ENCODE measurements at places on chromosomes 16 and 17.
A peak's percentile ranks its signal among the peaks of the same experiment; 100 is the strongest.

DNA sequence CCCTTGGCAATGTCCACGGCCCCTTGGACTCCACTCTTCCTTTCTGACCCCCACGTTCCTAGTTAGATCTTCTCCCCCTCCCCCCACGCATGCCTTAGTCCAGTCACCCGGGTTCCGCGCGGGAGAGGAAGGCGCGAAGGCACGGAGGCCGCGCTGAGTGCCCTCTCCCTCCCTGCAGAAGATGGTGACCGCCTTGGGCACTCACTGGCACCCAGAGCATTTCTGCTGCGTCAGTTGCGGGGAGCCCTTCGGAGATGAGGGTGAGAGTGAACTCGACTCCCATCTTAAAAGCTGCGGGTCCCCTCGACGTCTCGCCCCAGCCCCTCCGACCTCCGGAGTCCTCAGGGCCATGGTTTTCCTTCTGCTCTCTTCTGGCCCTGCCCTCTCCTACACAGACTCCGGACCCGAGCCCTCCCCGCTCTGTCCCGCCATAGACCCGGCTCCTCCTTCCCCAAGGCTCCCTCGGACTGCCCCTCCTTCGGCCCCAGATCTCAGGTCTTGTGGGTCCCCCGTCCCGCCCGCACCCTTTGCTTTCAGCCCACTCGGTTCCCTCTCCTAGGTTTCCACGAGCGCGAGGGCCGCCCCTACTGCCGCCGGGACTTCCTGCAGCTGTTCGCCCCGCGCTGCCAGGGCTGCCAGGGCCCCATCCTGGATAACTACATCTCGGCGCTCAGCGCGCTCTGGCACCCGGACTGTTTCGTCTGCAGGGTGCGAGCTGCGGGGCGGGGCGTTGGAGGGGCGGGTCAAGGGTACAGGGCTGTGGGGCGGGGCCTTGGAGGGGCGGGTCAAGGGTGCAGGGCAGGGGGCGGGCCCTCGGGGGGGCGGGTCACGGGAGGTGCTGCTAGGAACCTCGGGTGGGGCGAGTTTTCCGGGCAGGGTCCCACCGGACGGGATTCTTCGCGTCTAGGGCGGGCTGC lies 4.6 kb downstream of the TGFB1I1 start:
- peak; percentile 95 for DNase-seq

- DNase-seq: no peak
Observed at GRCh38 chr17:10276436-10276835, 78.0 kb upstream of the GAS7 start.

DNA sequence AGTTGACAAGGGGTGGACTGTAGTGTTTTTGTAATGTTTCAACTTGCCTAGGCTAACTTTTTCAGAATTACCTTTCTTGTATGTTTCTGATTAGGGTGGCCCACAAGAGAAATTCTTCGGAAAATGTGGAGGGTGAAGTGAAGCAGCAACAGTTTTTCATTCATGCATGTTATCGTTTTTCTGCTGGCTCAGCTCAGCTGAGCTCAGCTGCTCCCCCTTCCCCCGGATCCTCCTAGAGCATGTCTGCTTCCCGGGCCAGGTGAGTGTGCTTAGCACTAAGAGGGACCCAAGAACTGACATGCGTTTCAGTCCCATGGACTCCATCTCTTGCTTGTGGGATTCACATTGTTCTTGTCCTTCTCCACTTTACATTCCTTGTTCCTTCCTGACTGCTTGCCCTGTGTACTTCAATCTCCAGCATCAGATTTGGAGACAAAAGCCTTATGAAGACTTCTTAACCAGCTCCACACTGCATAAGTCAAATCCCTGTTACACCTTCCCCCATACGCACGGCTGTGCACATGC lies 33.6 kb downstream of the SCPEP1 start:
- no peak for DNase-seq

- DNase-seq: peak; percentile 49
Observed at GRCh38 chr16:50742576-50743200, 802 bp downstream of the CYLD start.

GRCh38 chr16:74075393-74075792 lies 221.2 kb upstream of the PSMD7 start:
- DNase-seq: no peak

GRCh38 chr17:45200701-45201100 lies 21.0 kb upstream of the FMNL1 start:
- peak; percentile 41 for DNase-seq

GRCh38 chr17:40598619-40599467 lies 33.6 kb upstream of the CCR7 start:
- DNase-seq: no peak

GRCh38 chr16:70803319-70803718 lies 2.4 kb upstream of the VAC14 start:
- DNase-seq: no peak

DNA sequence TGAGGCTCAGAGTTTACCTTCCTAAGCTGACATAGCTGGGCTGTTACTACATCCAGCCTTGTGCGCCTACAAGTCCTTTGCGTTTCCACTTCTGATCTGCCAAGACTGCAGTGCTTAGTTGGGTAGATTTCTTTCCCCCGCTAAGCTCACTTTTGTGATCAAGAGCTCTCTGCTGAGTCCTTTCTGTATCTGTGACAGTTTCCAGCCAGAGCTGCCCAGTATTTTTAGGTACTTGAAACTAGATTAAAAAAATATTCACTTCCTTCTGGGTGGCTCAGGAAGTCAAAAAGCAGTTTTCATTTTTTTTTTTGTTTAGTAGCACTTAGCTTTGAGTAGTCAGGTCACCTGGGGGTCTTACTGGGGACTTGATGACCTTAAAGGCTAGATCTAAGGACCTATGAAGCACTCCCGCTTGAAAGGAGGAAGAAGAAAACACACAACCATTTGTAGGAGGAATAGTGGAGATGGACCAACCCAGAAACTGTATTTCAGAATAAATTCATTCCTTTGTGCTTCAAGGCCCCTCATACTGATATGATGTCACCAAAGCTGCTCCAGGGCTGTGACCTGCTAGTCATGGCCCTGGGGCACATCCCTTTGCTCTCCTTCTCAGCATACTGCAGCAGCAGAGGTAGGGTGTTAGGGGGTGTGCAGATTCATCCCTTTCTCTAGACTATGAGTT lies 75.6 kb upstream of the HNF1B start:
- DNase-seq: no peak

DNA sequence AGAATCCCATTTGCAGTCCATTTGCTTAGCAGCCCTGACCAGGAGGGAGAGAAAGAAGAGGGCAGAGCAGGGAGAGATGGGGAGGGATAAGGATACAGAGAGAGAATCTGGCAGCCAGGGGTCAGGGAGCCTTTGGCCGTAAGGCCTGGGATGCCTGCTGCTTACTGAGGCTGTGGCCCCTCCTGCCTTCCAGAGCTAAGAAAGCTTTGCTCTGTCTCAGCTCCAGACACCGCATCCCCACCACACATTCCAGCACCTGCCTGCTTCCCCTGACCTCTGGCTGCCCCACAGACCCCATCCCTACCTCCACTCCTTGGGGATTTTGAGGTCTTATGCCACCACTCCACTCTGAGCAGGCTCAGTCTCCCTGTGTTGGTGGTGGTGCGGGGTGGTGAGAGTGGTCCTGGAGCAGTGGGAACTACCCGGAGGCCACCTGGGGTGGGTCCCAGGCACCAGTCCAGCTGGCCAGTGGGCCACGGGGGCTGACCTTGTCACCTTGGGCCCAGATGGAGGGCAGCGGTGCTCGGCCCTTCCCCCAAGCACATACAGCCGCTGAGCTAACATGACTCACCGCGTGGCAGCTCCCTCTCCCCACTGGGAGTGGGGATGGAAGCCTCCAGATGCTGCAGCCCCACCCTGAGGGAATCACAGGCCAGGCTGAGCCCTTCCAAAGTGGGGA lies 58.3 kb downstream of the RAI1 start:
- DNase-seq: no peak

DNA sequence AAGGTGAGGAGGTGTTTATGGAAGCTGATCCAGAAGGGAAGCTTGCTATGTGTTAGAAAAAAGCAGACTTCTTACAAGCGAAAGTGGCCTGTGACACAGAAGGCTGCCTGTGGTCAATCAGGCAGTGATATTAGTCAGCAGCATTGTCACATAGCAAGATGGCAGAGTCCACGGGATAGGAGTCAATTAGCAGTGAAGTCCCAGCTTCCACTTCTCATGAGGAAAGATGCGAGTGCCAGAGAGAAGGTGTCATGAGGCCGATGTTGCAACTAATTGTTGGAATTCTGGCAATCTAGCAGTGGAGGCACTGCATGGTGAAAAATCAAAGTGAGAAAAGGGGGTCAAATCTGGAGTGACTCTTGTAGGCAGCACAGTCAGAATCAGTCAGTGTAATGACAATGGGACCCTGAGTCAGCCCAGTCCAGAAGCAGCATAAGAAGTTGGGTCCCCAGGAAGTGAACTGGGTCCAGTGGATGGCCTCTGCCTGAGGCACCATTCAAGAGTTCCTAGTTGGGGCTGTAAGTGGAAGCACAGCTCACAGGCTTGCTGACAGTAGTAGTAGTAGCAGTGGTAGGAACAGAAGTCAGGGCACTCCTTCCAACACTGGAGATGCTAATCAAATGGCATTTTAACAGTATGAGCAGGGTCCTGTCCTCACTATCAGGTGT lies 85.1 kb downstream of the TNFRSF13B start:
- DNase-seq: no peak

- DNase-seq: no peak
Observed at GRCh38 chr17:48769009-48769675, 40.6 kb upstream of the HOXB13 start.

DNA sequence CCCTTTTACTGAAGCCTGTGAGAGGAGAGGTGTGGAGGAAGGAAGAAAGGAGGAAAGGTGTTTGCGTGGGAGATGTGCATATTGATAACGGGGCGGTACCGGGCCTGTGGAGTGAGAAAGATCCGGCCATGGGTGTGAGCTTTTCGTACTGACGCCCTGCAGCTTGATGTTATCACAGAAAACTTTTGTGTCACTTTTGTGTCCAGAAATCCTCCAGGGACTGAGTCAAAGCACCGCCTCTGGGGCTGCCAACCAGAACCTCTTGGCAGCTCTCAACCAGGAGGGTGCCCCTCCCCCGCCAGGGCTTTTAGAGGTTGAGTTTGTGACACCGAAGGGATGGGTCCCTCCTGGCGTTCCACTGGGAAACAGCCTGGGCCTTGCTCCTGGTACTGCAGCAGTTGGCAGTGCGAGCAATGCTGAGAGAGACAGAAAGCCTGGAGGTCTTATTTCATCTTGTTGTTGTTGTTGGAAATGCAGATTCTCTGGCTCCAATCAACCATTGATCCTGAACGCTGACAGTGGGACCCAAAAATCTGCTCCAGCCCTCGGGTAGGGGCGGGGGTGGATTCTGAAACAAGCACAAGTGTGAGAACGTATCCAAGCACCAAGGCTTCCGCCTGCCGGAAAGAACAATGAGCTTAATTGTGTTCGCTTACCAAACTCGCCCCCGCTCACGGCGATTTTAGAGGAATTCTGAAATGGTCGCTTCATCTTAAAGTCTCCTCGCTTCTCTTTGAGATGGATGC lies 65.0 kb downstream of the CRISPLD2 start:
- DNase-seq: no peak

GRCh38 chr17:51103050-51103449 lies 17.6 kb downstream of the SPAG9 start:
- DNase-seq: no peak

- no peak for DNase-seq
Observed at GRCh38 chr17:40548491-40548981, 16.7 kb downstream of the CCR7 start.

DNA sequence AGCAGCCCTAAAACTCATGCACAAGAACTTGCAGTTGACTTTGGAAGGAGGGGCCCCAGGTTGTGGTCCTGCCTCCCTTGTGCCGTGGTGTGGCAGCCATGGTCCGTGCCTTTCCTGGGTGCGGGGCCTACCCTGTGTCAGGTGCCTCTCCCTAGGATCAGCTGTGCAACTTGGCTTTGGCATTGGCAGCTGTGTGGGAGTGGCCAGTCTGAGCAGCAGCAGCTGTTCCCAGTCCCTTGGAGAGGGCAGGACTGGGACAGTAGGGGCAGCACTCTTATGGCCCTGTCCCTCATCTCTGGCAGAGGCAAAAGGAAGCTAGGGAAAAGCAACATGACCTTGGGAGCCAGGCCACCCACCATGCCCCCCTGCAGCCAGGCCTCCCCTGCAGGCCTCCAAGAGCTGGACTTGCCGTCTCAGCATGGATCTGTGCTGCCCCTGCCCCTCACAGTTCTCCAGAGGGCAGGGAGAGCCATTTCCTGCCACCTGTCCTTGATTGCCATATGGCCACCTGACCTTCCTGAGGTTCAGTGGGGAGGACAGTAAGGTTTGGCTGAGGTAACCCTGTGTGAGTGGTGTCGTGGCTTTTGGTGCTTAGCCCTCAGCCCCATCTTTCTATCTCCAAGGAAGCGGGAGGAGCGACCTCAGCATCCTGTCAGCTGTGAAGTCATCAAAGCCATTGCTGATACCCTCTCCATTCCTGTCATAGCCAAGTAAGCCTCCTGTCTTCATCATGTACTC lies 15.5 kb upstream of the NFATC3 start:
- no peak for DNase-seq

DNA sequence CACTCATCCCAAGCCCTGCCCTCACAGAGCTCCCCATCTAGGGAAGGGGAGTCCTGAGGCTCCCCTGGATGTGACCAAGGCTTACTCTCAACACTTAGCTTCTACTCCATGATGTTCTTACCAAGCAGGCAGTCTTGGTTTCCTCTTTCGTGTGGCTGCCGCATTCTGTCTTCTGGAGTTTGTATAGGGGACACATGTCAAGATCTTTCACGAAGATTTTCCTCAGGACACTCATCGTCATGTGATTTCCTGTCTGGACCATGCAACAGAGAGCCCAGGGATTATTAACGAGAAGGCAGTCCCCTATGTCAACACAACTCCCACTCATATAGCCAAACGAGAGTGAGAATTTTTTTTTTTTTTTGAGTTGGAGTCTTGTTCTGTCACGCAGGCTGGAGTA lies 10.4 kb downstream of the PRSS54 start:
- DNase-seq: no peak

GRCh38 chr17:40705584-40705983 lies 2.0 kb upstream of the KRT24 start:
- DNase-seq: no peak

DNA sequence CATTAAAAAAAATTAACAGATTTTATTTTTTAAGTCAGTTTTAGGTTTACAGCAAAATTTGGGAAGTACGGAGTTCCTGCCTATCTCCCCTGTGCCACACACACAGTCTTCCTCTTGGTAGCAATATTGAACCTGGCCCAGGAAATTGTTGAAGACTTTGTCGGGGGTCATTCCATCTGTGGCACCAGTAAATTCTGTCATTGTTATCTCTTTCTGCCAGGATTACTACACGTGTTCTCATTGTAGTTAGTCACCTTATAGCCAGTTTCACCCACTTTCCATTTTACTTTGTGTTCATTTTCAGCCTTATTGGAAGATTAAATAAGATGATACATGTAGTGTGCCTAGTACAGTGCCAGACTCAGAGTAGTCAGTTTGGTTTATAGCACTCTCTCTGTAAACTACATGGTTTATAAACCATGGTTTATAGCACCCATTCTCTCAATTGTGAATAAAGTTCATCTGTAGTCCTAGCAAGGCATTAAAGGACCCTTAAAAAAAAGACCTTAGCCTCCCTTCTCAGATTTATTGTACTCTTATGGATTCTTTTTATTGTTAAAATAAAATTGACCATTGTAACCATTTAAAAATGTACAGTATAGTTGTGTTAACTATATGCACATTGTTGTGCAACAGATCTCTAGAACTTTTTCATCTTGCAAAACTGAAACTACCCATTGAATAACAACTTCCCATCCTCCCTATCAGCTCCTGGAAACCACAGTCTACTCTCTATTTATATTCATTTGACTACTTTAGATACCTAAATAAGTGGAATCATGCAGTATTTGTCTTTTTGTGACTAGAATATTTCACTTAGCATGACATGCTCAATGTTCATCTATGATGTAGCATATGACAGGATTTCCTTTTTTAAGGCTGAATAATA lies 36.1 kb downstream of the NLK start:
- peak; percentile 77 for DNase-seq

Data from hematopoietic multipotent progenitor cell treated with erythropoietin and hydrocortisone succinate and interleukin-3 and kit ligand, for 6 days (in vitro differentiated cells).